ENCODE measurements at places on chromosomes 3 and 15.

- DNase-seq: no peak
Measured at GRCh38 chr3:135326851-135327250, 531.8 kb downstream of the EPHB1 start.

DNA sequence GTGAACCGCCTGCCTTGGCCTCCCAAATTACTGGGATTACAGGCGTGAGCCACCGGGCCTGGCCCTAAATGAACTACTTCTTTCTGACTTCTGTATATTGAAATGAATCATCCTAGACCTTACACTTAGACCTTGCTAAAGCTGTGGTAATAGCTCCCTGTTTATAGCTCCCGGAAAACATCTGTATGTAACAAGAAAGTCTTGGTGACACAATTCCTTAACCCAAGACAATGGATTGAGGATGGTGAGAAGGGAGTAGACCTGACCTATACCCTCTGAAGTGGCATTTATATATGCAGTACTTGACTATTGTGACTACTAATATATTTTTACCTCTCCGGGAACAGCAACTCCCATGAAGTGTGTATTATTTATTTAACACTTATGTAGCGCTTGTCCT, 48.0 kb upstream of the TBL1XR1 start:
- no peak for DNase-seq

DNA sequence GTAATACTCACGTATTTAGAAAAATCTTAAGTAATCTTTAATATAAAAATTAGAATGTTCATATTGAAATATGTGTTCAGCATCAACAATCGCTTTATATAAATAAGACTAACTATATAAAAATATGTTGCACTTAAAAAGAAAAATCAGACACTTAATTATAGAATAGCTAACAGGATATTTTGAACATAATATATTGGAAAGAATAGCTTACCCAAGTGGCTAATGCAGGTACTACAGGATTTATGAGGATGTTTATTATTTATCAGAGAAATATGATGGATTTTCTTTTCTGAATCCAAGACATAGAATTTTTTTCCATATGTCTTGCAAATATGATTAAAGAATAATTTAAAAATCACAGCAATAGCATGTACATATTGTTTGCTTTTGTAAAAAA, 567.9 kb upstream of the GBE1 start:
- no peak for DNase-seq

- DNase-seq: no peak
Measured at GRCh38 chr15:60704129-60704528, 225.2 kb upstream of the ICE2 start.

DNA sequence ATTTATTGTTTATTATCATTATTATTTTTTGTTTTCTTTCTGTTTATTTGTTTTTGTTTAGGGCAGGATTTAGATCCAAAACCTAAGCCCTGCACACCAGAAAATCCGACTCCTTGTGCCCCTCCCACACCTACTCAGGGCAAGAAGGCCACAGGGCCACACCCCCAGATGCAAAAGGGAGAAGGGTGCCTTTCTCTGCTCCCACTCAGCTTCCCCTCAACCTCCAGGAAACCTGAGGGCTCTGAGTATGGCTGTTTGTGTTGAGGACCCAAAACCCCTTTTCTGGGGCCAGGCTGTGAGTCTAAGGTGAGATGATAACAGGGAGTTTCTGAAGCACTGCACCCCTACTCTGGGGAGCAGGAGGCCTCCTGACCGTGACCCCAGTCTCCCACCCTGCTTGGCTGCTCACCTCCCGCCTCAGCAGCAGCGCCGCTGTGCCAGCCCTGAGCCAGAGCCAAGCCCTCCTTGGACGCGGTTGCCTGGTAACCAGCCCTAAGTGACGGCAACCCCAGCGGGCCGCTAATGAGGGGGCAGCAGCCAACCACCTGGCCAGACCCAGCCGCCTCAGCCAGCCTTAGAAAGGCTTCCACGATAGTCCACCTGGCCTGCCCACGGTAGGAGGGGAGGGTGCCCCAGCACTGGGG, 6.4 kb upstream of the C15orf39 start:
- no peak for DNase-seq

DNA sequence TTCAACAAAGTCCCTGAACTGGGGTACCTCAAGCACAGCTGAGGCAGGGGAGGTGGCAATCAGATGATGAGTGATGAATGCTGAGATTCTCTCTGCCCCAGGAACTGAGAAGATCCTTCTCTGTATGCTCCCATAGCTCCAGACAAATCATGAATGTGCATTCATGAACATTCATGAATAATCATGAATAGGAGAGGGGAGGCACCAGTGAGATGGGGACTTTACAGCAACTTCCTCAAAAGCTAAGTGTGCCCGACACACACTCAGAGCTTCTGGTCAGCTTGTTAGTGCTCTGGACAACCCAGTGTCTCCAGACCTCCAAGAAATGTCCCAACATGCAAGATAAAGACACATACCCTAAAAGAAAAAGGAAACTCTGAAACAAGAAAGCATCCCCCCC, 24.3 kb downstream of the LRRC2 start:
- no peak for DNase-seq

DNA sequence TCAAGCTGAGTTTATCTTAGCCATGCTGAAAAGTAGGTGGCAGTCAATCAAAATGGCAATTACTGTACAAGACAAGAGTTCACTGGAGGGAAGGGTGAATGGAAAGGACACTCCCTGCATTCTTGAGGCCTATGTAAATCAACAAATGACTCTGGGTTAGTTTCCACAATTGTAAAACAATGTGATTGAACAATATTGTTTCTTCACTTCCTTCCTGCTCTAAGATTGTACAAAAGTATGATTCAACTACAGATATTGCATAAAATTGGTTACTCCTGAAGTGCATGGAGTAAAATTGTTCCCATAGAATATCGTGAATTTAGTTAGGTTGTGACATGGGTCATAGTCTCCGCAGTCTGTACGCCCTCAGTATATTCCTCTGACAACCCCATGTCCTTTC, 277.6 kb downstream of the LPP start:
- DNase-seq: no peak

- DNase-seq: no peak
Measured at GRCh38 chr15:41347236-41347635, 14.6 kb downstream of the NUSAP1 start.

- no peak for DNase-seq
Measured at GRCh38 chr3:67551361-67552016, 102.9 kb downstream of the SUCLG2 start.

DNA sequence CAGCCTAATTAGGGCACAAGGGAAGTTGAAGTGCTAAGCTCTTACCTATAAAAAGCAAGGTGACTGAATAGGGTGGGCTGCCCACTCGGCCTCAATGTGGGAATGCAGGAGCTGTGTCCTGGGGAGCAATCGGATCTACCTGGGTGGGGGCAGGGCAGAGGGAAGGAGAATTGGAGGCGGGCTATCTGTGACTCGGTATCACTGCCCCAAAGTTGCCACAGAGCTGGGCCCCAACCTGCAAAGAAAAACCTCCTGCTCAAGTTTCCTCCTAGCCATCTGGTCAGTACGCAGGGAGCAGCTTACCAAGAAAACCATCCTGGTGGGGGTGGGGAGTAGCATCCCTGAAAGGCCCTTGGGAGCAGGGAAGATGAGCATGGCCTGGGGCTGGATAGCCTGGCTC, 10.7 kb downstream of the CIB2 start:
- DNase-seq: no peak

GRCh38 chr3:21170964-21171363, 580.0 kb downstream of the ZNF385D start:
- no peak for DNase-seq

GRCh38 chr3:73603762-73604171, 21.0 kb downstream of the PDZRN3 start:
- DNase-seq: no peak

DNA sequence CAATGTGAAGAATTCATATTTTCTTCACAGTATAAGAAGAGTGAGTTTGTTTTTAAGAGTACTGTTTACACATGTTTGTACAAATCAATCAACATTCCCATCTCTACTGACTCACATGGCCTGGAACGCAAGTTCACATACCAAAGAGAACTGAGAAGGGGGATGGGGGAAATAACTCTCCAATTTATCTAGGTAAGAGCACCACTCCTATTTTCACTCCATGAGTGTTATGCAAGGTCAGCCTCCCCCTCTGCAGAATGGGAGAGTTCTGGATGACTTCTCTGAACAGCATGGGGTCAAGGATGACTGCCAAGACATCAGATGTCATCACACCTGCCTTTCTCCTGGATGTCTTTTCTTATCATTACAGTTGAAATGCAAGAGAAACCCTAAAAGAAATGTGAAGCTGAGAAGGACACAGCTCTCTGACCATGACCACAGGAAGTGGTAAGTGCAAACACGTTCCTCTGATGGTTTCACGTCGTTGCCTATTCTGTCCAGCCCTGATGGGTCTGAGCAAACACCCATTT, 95.2 kb downstream of the SEMA6D start:
- no peak for DNase-seq

DNA sequence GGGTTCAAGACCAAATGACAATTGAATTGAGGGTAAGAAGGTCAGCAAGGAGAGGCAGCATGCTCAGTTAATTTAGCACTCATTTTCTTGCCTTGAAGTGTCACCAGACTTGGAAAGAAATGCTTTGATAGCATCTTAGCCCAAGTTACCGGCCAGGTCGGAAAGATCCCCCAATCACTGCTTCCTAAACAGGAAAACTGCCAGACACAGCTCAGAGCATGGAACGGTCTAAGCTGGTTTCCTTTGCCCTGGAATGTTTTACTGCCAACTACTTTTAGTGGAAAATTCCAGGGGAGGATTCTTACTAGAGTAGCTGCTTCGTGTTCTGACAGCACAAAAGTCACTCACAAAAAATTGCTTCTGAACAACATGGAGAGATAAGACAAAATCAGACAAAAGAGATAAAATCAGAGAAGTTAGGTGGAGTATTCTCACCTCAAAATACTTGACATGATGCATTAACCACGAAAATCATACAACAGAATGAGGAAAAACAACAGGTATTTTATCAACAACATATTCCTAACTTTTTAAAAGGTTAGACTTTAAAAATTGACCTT, 65.5 kb downstream of the CCR4 start:
- DNase-seq: no peak

DNA sequence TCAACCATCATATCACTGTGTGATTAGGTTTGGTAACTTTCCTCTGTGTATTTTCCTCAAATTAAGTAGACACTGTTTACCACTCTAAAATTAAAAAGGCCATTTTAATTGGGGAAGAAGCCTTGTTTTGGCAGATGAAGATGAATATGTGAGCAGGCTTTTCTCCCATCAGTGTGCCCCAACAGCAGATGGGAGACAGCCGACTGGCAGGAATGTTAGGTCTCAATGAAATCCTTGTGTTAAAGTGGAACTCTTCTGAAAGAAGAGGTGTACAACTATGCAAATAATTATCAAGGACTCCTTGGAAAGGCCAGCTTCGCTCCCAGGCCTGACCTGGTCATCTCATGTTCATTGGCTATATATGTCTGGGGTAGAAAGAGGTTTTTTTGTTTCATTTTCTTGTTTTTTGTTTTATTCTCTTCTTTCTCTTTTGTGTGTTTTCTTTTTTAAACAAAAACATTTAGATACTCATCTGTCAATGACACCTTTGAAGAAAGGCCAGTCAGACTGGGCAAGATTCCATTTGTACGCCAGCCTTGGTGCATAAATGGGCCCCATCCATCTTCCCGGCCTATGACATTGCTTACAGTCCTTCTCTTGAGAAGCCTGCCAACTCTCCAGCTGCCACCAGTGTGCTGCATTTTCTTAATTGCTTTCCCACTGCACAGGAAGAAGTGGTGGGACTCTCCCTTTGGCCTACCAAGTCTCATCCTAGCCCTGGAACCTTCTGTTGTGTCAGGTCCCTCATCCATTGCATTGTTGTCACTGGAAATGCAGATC, 25.8 kb downstream of the LRTM1 start:
- DNase-seq: no peak

GRCh38 chr15:62883938-62884479, 158.5 kb upstream of the TPM1 start:
- DNase-seq: no peak

DNA sequence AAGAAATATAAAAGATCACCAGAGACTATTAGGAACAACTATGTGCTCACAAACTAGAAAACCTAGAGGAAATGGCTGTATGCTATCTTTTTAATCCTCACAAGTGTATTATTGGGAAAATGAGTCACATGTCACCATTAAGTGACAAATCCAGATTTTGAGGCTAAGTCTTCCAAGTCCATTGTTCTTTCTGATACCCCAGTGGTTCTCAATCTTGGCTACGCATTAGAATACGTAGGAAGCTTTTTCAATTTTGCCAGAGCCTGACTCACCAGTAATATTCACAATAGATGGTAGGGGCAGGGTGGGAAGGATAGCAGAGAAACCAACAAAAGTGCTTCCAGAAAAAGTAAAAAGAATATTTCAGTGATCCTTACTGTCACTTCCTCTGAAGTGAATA, 117.0 kb downstream of the FILIP1L start:
- DNase-seq: no peak

DNA sequence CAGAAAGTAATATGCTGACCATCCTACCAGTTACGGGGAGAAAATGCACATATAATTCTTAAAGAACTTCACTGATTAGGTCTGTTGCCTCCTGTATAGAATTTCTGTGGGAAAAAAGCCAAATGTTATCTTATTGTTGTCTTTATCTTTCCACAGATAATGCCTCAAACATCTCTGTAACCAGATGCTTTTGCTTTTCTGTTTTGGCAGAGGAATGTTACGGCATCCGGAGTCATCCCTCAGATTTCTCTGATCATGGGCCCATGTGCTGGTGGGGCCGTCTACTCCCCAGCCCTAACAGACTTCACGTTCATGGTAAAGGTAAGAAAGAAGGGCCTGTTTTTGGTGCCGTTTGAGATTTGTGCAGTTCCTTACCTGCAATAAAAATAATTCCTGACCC, 33.5 kb downstream of the PCCB start:
- no peak for DNase-seq

- no peak for DNase-seq
Measured at GRCh38 chr15:40042791-40043320, 3.9 kb upstream of the SRP14 start.

GRCh38 chr3:55519019-55519418, 31.9 kb upstream of the WNT5A start:
- DNase-seq: no peak

- DNase-seq: no peak
Measured at GRCh38 chr3:44065311-44066094, 176.2 kb upstream of the TOPAZ1 start.

DNA sequence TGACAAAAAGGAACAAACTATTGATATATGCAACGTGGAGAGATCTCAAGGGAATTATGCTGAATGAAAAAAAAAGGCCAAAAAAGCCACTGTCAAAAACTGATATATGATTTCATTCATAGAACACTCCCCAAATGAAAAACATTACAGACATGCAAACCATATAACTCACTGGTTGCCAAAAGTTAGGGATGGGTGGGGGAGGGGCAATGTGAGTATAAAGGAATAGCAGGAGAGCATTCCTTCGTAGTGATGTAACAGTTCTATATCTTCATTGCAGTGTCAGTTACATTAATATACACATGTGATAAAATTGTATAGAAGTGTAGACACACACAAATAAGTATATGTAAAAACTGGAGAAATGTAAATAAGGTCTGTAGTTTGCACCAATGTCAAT, 12.2 kb downstream of the GBE1 start:
- DNase-seq: no peak

GRCh38 chr3:144771381-144771870, 799.8 kb downstream of the DIPK2A start:
- DNase-seq: no peak

- no peak for DNase-seq
Measured at GRCh38 chr3:141380987-141381386, 12.7 kb downstream of the ZBTB38 start.
